ENCODE measurements at places on chromosomes 16 and 17.
A peak's percentile ranks its signal among the peaks of the same experiment; 100 is the strongest.

DNA sequence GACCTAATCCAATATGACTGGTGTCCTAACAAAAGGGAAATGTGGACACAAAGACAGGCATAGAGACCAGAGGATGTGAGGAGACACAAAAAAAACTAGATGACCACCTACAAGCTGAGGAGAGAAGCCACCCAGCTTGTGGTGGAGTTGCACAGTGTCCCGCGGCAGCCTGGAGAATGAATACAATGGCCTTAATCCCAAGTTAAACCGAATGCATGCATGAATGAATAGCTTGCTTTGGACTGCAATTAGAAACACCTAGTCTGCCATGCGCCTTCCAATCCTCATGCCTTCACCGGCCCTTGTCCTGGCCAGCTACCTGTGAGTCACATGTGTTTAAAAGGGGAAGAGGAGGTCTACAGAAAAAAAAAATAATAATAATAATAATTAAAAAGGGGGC, 72.0 kb downstream of the CNGB1 start:
- no peak for DNase-seq

DNA sequence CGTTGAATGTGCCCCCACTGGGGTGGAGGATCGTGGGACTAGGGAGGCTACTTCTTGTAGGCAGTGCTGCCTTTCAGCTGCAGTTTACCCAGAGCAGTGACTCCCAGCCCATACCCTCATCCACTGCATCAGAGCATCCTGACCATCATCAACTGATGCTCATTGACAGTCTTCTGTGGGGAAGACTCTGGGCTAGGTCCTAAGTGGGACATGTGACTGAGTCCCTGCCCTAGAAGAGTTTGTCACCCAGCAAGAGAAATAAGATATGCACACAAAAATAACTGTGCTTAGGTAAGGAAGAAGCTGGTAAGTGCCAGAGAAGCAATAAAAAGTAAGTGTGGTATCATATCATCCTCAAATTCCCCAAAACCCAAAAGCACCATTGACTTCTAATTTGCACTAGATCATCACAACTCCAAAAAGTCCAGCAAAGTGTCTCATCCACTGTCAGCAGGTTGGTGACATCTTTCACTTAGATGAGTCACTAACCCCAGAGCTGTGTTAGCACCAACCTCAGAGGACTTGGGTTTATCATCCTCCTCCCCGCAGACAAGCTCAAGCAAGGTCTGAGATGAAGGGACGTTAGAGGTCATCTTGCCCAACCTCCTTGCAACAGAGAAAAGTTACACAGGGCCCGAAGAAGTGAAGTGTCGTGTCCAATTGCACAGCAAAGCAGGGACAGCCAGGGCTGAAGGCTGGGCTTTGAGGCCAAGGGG, 99.0 kb downstream of the CCDC182 start:
- no peak for DNase-seq

GRCh38 chr16:57946181-57946801, 24.6 kb downstream of the CNGB1 start:
- DNase-seq = no peak

GRCh38 chr17:3976675-3977171, 12.5 kb upstream of the ATP2A3 start:
- DNase-seq = no peak

DNA sequence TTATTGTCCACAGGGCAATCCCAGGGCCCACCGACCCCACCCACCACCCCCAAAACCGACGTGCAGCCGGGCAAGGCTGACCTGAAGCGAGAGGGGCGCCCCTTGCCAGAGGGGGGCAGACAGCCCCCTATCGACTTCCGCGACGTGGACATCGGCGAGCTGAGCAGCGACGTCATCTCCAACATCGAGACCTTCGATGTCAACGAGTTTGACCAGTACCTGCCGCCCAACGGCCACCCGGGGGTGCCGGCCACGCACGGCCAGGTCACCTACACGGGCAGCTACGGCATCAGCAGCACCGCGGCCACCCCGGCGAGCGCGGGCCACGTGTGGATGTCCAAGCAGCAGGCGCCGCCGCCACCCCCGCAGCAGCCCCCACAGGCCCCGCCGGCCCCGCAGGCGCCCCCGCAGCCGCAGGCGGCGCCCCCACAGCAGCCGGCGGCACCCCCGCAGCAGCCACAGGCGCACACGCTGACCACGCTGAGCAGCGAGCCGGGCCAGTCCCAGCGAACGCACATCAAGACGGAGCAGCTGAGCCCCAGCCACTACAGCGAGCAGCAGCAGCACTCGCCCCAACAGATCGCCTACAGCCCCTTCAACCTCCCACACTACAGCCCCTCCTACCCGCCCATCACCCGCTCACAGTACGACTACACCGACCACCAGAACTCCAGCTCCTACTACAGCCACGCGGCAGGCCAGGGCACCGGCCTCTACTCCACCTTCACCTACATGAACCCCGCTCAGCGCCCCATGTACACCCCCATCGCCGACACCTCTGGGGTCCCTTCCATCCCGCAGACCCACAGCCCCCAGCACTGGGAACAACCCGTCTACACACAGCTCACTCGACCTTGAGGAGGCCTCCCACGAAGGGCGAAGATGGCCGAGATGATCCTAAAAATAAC, 3.0 kb downstream of the SOX9 start:
- no peak for DNase-seq

GRCh38 chr17:79515646-79516571, 94.9 kb downstream of the RBFOX3 start:
- no peak for DNase-seq

DNA sequence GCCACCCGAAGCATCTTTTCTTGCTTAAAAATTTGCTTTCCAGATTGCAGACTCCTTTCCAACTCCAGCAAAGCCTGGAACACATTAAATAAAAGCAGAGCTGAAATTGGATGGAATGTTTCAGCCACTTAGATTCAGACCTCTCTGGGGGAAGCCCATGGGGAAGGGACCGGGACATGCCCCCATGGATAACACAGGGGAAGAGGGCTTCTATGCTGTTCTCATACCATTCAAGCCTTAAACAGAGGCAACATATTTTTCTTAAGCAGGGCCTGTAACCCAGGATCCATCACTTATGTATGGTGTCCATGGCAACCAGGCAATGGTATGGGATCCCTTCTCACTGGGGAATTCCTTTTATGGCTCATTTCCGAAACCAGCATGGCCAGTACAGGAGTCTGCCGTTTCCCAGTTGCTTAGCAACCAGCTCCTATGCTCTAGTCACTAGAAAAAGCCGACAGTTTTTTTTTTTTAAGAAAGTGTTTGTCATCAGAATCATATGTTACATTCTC, 62.0 kb upstream of the MARCHF10 start:
- no peak for DNase-seq

DNA sequence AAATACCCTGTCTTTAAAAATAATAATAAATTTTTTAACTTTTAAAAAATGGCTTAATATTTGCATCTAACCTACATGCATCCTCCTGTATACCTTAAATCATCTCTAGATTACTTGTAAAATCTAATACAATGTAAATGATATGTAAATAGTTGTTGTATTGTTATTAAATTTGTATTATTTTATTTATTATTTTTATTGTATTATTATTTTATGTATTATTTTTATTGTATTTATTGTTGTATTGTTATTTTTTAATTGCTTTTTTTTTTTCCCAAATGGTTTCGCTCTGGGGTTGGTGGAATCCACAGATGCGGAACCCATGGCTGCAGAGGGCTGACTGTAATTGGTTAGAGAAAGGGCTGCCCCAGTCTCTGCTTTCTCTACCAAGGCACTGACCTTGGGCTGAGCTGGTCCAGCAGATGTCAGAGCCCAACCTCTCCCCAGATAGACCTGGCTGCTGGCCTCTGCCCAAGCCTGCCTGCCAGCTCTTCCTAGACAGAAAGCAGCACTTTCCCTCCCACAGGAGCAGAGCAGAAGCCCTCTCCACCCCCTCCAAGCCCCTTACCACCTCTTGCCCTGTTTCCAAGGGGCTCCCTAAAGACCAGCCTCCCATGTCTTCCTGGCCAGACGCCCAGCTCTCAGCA, 183.8 kb downstream of the GSG1L start:
- no peak for DNase-seq

GRCh38 chr17:5955764-5956163, 114.4 kb upstream of the WSCD1 start:
- no peak for DNase-seq

- no peak for DNase-seq
Measured at GRCh38 chr16:84027625-84028024, 15.0 kb downstream of the SLC38A8 start.

DNA sequence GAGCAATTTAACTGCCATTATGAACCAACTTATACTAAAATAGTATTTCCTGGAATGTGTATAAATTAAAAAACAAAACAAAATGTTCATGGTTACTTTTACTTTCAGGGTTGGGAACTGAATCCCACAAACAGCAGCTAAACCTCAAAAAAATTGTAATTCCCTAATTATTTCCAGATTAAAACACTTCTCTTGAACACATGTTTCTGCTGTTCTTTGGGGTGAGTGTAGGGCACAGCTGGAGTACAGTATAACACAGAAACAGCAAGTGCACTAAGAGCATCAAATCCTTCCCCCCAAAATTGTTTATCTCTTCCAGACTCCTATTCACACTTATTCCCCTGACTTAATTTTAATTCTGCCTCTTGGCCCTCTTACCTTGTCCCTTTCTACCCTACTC, 56.4 kb downstream of the KANSL1 start:
- no peak for DNase-seq

- DNase-seq = no peak
Measured at GRCh38 chr16:24834459-24835335, 11.1 kb upstream of the SLC5A11 start.

DNA sequence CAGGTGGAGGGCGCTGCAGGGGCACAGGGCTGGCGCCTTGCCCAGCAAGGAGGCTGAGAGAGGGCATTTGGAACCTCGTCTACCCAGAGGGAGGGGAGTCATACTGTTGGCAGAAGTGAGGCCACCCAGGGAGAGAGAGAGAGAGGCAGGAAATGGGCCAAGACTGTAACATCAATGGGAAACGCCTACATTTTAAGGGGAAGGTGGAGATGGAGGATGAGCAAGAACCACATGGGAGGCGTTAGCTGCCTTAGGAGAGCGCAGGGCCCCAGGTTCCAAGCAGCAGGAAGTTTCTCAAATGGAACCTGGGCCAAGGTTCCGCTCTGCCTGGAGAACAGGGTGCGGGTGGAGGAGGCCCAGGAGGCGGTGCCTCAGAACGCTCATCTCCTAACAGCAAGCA, 2.7 kb upstream of the WFDC1 start:
- no peak for DNase-seq

- no peak for DNase-seq
Measured at GRCh38 chr17:67178555-67178954, 66.4 kb downstream of the HELZ start.

GRCh38 chr16:30924076-30924912, 922 bp downstream of the FBXL19 start:
- no peak for DNase-seq

GRCh38 chr17:56887552-56888467, 26.0 kb downstream of the TRIM25 start:
- no peak for DNase-seq

- no peak for DNase-seq
Measured at GRCh38 chr16:78177987-78178386, 78.5 kb downstream of the WWOX start.

- DNase-seq = no peak
Measured at GRCh38 chr16:69108064-69108904, 2.8 kb downstream of the HAS3 start.

GRCh38 chr17:20187049-20187448, 177.9 kb downstream of the SPECC1 start:
- DNase-seq = no peak

DNA sequence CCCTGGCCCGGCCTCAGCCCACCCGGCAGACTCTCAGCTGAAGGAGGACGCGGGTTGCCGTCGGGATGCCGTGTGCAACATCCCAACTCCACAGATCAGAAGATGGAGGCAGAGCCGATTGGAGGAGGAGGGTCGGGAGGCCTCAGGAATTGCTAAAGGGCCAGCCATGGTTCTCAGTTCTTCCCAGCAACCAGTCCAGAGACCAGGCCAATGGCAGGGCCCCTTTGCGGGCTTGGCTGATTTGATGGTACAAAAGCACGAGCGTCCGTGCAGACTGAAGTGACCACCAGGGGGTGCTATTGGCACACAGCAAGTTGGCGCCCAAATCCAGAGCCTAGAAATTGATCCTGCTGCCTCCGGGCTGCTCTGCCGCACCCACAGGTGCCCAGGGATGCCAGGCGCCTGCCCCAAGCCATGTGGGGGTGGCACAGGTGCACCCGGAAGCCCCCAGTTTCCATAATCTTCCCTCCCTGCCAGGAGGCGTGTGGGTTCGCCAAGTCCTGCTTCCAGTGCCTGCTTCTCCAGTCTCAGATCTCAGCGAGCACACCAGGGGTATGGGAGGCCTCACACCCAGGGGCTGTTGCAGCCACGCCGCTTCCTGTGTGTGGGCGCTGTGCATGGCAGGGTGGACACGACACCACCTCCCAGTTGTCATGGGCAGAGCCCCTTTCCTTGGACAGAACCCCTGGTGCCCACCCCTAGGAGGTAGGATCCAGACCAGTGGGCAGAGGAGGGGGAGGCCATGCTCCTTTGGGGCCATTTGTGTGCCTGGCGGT, 7.1 kb upstream of the TEX19 start:
- peak; percentile 80 for DNase-seq

- DNase-seq = no peak
Measured at GRCh38 chr17:9809409-9809808, 12.5 kb downstream of the GSG1L2 start.

DNA sequence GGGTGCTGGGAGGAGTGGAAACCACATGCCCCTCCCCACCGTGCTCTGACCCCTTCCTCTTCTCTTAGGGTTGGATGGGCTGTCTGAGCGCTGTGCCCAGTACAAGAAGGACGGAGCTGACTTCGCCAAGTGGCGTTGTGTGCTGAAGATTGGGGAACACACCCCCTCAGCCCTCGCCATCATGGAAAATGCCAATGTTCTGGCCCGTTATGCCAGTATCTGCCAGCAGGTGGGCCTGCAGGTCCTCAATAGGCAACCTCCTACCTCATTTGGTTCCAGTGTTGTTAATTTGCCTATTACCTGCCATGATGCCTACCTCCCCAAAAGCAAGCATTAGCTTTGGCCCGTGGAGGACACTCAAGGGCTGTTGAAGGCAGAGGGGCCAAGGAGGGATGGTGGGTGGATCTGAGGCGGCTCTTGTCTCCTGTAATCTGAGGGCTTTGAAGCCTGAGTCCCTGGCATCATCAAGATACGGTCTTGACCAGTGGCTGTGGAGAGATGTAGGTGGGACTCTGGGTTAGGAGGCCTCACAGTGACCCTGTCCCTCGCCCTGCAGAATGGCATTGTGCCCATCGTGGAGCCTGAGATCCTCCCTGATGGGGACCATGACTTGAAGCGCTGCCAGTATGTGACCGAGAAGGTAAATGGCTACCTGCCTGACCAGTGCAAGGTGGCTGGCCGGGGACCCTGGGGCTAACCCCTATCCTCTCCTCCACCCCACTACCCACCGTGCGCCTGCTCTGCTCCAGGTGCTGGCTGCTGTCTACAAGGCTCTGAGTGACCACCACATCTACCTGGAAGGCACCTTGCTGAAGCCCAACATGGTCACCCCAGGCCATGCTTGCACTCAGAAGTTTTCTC, 3.4 kb downstream of the ALDOA start:
- no peak for DNase-seq

- no peak for DNase-seq
Measured at GRCh38 chr16:19718624-19718965, 524 bp downstream of the IQCK start.

All from stimulated activated CD4-positive, alpha-beta T cell treated with anti-CD3 and anti-CD28 coated beads, Interleukin-12 subunit alpha, Interleukin-12 subunit beta, amount 100 ng/mL, for 24 hours (primary cell).